Activated naive CD8-positive, alpha-beta T cell treated with anti-CD3 and anti-CD28 coated beads, Interleukin-2, amount 10 ng/mL, durations not matched to agents 7 days and 5 days (primary cell): ENCODE measurements at places on chromosomes 4 and X. TPM values are rescaled to one million over a fixed set of nuclear protein-coding genes. Genes with fewer than 3 reads are reported as not detected.

GRCh38 chr4:7904952-7905915 lies 34.4 kb downstream of the AFAP1 start:
- no peaks in the 10 kb centered on the region for H3K36me3 ChIP-seq
- no peak for DNase-seq
- H3K4me1 ChIP-seq = peaks cover 19% of the 10 kb centered on the region
- H3K4me3 ChIP-seq = no peak overlapping the region
- H3K27me3 ChIP-seq = peaks cover 3% of the 10 kb centered on the region

- no peak overlapping the region for H3K27ac ChIP-seq
- no peaks in the 10 kb centered on the region for H3K36me3 ChIP-seq
- H3K4me1 ChIP-seq = peaks cover 10% of the 10 kb centered on the region
- DNase-seq = no peak
- no peaks in the 10 kb centered on the region for H3K27me3 ChIP-seq
Measured at GRCh38 chrX:68698942-68699341, 51.5 kb downstream of the STARD8 start.

- H3K4me1 ChIP-seq = peaks cover 2% of the 10 kb centered on the region
- H3K4me3 ChIP-seq = no peak overlapping the region
- DNase-seq = no peak
- no peaks in the 10 kb centered on the region for H3K36me3 ChIP-seq
Measured at GRCh38 chrX:46376246-46376885, 168.9 kb downstream of the ZNF674 start.

- H3K27ac ChIP-seq = no peak overlapping the region
- H3K36me3 ChIP-seq = no peaks in the 10 kb centered on the region
- peaks cover 26% of the 10 kb centered on the region for H3K27me3 ChIP-seq
- no peaks in the 10 kb centered on the region for H3K4me1 ChIP-seq
Measured at GRCh38 chr4:151418385-151418784, 9.4 kb downstream of the FHIP1A start.

DNA sequence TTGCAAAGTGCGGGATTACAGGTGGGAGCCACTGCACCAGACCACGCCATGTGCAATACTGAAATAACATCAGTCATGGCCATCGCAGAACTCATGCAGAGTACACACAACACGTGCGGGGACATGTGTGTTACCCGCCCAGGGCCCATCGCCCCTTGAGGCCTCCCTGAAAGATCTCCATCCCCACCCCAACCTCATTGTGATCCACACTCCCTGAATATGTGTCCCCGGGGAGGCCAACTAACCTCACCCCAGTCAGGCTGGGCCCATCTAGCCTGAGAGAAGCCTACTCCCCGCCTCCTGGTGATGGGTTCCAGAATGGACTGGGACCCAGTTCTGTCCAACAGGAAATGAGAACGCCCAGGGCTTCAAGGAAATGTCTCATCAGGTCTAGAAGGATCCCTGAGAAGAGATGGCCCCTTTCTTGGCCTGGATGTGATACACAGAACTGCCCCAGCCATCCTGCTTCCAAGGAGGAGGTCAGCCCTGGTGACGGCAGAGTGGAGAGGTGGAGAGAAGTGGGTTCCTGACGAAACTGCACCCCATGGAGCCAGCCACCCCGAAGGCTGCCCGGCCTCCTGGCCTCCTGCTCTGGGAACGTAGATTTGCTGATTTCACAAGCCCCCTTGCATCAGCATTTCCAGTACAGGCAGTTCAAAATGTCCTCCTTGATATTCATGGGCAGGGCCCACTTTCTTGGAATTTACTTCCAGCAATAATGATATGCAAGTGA lies 22.5 kb upstream of the CLDN24 start:
- peaks cover 2% of the 10 kb centered on the region for H3K4me1 ChIP-seq
- no peak overlapping the region for H3K27ac ChIP-seq
- DNase-seq = no peak
- H3K27me3 ChIP-seq = peaks cover 30% of the 10 kb centered on the region
- H3K4me3 ChIP-seq = no peak overlapping the region

The EFHC2 gene
- 0.64 TPM for total RNA-seq

The CPZ gene
- total RNA-seq = not detected

The ACE2 gene
- total RNA-seq = not detected

The XK gene
- not detected for total RNA-seq
